GM23248 (cell line): ENCODE measurements at places on chromosomes 16 and 17. TPM values are rescaled to one million over a fixed set of nuclear protein-coding genes. Genes with fewer than 3 reads are reported as not detected.

The EVPLL gene
- not detected in 2 replicates for polyA plus RNA-seq

DNA sequence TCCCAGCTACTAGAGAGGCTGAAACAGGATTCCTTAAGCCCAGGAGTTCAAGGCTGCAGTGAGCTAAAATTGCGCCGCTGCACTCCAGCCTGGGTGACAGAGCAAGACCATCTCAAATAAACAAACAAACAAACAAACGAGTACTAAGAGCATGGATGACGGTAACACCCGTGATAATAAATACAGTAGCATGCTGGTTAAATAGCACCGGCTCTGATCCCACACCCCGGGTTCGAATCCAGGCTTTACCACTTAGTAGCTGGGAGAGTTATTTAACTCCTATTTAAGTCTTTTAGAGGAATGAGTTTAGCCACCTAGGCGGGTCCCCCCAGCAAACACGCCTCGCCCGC is 301 bp upstream of the METTL22 start:
- no peak overlapping the region for H3K27ac ChIP-seq
- peaks cover 21% of the 10 kb centered on the region for H3K4me1 ChIP-seq
- H3K4me3 ChIP-seq: peak overlapping the region; percentile 95
- no peak for DNase-seq
- peaks cover 12% of the 10 kb centered on the region for H3K36me3 ChIP-seq

DNA sequence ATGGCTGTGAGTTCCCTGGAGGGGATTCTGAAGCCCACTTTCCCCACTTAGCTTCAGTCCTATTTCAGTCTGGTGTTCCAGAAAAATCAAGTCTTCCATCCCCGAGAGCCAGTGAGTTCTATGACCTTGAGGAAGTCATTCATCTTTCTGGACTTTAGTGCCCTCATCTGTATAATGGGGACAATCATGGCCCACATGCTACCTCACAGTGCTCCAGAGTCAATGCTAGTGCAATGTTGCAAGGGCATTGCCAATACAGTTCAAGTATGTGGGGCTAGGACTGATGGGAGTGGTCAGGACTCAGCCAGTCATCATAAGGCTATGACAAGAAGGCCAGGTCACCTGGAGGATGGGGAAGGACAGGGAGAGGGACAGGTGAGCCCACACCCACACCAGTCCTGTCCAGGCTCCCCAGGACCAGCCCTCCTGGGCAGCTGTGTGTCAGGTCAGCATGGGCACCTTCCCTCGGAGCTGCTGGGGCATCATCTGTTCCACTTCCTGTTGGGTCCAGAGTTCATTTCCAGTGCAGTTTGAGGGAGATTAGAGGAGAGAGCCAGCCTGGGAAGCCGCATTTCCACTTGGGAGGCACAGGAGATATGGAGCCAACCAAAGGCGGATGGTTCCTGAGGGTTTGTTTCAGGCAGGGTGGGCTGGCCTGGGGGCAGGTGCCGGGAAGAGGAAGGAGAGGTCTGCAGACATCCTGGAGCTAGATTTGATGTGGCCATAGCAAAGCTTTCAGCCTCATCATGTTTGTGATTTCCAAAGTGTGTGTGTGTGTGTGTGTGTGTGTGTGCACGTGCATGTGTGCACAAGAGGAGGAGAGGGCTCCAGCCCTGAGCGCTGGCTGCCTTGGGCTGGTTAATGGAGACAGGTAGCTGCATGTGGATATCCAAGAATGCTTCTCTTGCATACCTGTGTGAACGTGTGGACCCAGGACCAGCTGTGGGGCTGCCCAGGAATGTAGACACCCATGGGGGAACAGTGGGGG is 3.9 kb upstream of the WNT9B start:
- DNase-seq: no peak
- no peaks in the 10 kb centered on the region for H3K36me3 ChIP-seq
- H3K27me3 ChIP-seq: peaks cover 48% of the 10 kb centered on the region
- H3K27ac ChIP-seq: no peak overlapping the region
- no peak overlapping the region for H3K4me3 ChIP-seq

The KIF2B gene
- polyA plus RNA-seq: not detected in 2 replicates

The CES4A gene
- polyA plus RNA-seq: 2.6 and 4.5 TPM in 2 replicates
